ENCODE measurements at places on chromosomes 4 and X.
A peak's percentile ranks its signal among the peaks of the same experiment; 100 is the strongest.

DNA sequence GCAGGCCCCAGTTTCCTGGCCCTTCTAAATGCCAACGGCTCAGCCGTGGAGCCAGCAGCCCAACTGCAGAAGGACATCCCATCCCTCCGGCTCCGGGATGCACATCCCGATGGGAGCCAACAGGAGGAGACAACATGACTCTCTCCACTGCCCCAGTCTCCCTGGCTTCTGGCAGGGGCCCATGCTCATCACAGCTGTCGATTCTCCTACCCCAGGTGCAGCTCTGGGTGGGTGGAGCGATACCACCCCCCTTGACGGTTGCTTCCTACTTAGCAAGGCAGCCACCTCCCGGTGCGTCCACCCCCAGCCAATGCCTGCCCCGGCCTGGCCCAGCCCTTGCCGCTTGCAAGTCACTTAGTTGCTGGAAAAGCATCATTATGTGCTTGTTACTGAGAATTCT lies 19.5 kb downstream of the ZNF275 start:
- DNase-seq, result no peak

DNA sequence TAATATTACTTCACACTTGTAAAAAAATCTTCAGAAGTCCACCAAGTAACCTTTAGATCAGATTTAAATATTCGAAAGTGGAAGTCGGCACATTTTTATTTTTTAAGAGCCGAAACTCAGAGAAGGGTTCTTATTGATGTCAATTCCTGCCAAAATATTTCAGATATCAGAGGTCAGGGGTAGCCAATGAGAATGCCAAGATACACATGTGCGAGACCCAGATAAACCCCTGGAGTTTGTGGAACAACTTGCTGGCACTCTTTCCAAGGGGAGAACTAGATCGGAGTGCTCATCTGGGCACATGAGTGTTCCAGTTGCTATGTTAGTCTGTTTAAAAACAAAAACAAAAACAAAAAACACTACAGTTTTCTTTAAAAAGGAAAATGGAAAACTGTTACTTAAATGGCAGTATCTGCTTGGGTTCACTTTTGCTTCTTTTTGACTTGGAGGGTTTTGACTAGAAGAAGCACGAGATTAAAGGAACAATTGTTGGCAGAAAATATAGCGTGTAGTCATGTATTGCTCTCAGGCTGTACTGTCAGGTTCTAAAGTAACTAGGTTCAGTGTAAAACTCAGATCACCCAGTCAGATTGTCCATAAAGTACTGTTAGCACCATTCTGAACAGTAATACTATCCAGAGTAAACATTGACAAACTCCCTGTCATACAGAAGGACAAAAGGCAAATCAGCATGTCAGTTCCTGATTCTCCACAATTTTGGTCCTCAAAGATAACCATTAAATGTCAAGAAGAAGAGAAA lies 188.0 kb upstream of the PACRGL start:
- DNase-seq, result no peak

GRCh38 chrX:49859491-49859890 lies 19.8 kb upstream of the USP27X start:
- DNase-seq, result no peak

- no peak for DNase-seq
These were observed 104.6 kb downstream of the PSAPL1 start for GRCh38 chr4:7330031-7330596.

DNA sequence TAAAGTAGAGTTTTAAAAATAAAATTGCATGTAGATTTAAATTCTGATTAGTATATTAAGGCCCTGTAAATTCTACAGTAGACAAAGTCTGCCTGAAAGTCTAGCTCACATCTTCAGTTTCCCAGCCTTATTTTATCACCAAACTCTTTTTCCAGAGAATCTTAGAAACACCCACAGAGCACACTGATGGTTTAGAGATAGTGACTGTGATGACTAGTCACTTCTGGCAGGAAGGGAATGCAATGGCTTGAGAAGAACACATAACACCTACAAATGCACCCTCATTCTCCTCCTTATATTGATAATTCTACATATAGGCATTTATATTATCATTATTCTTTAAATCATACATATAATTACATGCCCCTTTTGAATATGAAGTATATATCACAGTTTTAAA lies 232.9 kb downstream of the ARAP2 start:
- no peak for DNase-seq

- DNase-seq, result no peak
These were observed 24.2 kb upstream of the PPM1K start for GRCh38 chr4:88308587-88308986.

GRCh38 chr4:73874386-73874785 lies 5.2 kb downstream of the CXCL1 start:
- DNase-seq, result no peak

GRCh38 chr4:16293210-16293838 lies 67.1 kb upstream of the TAPT1 start:
- no peak for DNase-seq

DNA sequence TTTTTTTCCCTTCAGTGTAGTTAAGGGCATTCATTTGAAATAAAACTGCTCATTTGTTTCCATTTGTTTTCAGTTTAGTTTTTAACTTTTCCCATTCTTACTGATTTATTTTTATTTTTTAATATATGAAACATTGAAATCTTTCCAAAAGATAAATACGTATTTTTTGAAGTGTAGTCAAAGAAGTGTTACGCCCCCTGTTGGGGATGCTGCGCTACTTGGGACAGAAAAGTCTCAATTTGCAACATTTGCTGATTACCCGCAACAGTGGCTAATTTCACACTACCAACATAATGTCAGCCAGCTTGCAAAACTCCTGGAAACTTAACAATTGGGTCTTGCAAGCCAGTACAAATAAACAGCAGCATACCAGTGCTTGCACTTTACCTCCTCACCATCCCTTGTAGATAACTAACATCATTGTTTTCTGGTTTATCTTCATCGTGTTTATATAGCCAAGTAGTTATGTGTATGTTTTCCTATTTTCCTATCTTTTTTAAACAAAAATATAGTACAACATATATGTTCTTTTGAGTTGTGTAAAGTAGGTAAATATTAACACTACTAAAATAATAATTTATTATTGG lies 158.6 kb downstream of the STPG2 start:
- no peak for DNase-seq

GRCh38 chrX:151975228-151975593 lies 735 bp upstream of the GABRE start:
- no peak for DNase-seq

DNA sequence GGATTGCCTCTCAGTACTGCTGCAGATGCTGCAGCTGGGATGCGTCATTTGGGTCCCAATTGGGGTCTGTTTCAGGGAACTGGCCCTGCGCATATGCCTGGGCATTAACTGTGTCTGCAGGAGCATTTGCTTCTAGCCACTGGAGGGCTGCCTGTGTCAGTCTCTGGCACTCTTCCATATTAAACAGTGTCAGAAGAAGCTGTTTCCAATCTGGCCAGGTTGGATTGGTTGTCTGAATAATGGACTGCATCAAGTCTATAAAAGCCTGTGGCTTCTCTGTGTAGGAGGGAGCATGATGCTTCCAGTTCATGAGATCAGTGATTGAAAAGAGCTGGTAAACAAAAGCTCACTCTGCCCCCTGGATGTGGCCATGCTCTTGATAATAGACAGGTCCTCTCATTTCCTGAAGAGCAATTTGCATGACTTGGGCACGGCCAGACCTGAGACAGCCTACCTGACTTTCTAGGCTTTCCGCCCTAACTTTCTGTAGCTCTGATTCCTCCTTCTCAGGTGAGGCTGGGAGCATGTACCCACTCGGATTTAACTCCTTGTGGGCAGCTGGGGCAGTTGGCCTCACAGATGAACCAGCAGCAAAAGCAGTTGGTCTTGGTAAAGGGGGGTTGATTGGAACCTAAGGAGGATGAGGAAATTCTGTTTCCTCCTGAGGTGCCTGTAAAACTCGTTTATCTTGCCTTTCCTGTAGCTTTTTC lies 29.2 kb downstream of the SULT1E1 start:
- DNase-seq, result no peak

GRCh38 chrX:151902813-151903591 lies 9.7 kb upstream of the MAGEA4 start:
- peak; percentile 28 for DNase-seq

GRCh38 chr4:54933579-54933978 lies 191.8 kb downstream of the KDR start:
- no peak for DNase-seq

- DNase-seq, result no peak
These were observed 1848.9 kb upstream of the TENM3 start for GRCh38 chr4:180394312-180394711.

GRCh38 chr4:24190761-24191695 lies 301.2 kb upstream of the PPARGC1A start:
- DNase-seq, result no peak

GRCh38 chrX:136165406-136165805 lies 18.1 kb downstream of the FHL1 start:
- DNase-seq, result no peak

- DNase-seq, result no peak
These were observed 71.6 kb downstream of the GSTCD start for GRCh38 chr4:105780176-105780575.

- DNase-seq, result peak; percentile 34
These were observed 45.5 kb downstream of the TMEM144 start for GRCh38 chr4:158255727-158256324.

DNA sequence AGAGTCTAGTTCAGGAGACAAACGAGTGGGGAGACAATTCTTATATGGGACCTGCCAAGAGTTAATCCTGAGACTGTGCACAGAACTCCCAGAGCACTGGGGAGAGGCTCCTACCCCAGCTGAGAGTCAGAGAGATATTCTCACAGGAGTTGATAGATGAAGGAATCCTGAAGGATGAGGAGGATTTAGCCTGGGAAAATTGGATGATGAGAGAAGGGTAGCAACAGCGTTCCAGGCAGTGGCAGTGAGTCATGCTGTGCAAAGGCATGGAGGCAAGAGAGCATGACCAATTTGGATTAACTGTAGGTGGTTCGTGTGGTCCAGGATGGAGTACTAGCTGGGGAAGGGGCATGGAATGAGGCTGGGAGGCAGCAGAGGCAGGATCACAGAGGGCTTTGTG lies 318.6 kb downstream of the LDB2 start:
- peak; percentile 5 for DNase-seq

- DNase-seq, result no peak
These were observed 100.0 kb downstream of the NR3C2 start for GRCh38 chr4:148341980-148342800.

GRCh38 chrX:95721011-95721410 lies 963.6 kb upstream of the DIAPH2 start:
- no peak for DNase-seq

- no peak for DNase-seq
These were observed 1.6 kb upstream of the ANTXR2 start for GRCh38 chr4:80074651-80075050.

GRCh38 chr4:139511320-139511719 lies 44.7 kb downstream of the SETD7 start:
- no peak for DNase-seq

DNA sequence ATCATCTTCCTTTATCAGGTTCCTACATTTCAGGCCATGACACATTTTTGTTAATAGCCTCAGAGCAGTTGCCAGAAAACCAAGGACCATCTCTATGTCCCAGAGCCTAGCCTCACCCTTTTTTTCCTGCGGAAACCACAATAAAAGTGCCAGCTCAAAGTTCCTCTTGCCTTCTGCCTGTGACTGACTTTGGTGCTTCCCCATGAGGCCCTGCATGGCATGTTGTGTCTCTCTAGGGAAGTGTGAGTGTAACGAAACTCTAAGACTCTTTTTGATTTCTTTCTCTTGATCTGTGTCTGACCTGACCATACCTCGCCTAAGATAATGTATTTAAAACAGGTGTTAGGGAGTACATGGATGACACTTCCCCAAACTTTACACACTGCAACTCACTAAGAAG lies 642.3 kb upstream of the BOD1L1 start:
- no peak for DNase-seq

- DNase-seq, result no peak
These were observed 25.8 kb downstream of the ATP11C start for GRCh38 chrX:139907078-139907477.

- DNase-seq, result no peak
These were observed 48.4 kb downstream of the UNC5C start for GRCh38 chr4:95500361-95500760.

DNA sequence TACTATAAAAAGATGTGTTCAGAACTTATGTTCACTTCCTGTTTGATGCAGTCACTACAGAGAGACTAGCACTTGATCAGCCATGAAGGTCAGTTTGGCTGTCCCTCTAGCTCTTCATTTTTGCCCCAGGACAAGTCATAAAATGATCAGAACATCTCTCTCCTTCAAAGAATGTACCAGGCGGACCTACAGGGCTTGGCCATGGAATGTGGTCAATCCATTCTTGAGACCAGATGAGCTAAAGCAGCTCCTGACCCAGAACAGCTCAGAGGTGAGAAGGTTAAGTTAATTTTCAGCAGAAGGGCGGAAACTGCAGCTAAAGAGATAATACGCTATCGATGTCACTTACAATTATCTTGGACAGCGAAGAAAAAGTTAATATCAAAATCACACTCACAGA lies 49.2 kb upstream of the TAB3 start:
- no peak for DNase-seq

- DNase-seq, result no peak
These were observed 76.2 kb upstream of the S100G start for GRCh38 chrX:16573781-16574180.

DNA sequence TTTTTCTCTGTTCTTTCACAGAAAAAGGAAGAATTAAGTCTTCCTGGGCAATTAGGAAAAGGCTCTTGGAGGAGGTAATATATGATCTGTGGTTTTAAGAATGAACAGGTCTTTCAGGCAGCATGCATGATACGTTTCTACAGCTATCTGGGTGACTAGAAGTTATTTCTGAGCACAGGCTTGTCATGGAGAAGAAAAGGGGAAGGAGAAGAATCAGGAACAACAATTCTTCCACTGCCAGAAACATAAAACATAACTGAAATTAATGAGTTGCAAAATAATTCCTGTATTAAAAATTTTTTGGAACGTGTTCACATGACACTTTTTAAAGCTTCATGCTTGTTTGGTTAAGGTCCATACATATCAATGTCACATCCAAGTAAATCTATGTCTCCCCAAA lies 17.7 kb upstream of the STIM2 start:
- DNase-seq, result no peak

DNA sequence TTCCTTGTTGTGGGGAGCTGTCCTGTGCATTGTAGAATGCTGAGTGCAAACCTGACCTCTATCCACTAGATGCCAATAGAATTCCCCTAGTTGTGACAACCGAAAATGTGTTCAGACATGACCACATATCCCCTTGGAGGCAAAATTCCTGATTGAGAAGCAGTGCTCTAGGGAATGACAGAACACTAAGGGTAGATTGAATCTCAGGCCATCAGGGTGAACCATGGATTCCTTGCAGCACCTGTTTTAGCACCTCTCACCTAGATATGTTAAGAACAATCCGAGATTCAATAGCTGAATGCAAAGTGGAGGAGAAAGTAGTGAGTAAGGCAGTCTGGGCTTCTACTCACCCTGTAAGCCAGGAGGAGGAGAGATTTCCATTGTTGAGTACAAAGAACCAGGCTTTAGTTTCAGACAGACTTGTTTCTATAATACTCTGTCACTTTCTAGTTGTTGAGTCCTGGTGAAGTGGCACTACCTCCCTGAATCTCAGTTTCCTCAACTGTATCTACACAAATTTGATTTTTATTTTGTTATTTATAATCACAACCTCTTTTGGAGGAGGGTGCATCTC lies 111.0 kb upstream of the RAP2C start:
- no peak for DNase-seq

- DNase-seq, result no peak
These were observed 27.1 kb upstream of the ALB start for GRCh38 chr4:73376976-73377375.

- no peak for DNase-seq
These were observed 151.1 kb downstream of the PJA1 start for GRCh38 chrX:69014200-69014599.

GRCh38 chrX:31124536-31124935 lies 52.7 kb upstream of the FTHL17 start:
- no peak for DNase-seq

GRCh38 chrX:75038925-75039324 lies 113.7 kb upstream of the NEXMIF start:
- no peak for DNase-seq

Data from amniotic stem cell (primary cell).